Stimulated activated CD8-positive, alpha-beta memory T cell treated with anti-CD3 and anti-CD28 coated beads, Interleukin-4, amount 100 ng/mL, for 1 hour (primary cell): ENCODE measurements at places on chromosomes 4 and X.
A peak's percentile ranks its signal among the peaks of the same experiment; 100 is the strongest.

DNA sequence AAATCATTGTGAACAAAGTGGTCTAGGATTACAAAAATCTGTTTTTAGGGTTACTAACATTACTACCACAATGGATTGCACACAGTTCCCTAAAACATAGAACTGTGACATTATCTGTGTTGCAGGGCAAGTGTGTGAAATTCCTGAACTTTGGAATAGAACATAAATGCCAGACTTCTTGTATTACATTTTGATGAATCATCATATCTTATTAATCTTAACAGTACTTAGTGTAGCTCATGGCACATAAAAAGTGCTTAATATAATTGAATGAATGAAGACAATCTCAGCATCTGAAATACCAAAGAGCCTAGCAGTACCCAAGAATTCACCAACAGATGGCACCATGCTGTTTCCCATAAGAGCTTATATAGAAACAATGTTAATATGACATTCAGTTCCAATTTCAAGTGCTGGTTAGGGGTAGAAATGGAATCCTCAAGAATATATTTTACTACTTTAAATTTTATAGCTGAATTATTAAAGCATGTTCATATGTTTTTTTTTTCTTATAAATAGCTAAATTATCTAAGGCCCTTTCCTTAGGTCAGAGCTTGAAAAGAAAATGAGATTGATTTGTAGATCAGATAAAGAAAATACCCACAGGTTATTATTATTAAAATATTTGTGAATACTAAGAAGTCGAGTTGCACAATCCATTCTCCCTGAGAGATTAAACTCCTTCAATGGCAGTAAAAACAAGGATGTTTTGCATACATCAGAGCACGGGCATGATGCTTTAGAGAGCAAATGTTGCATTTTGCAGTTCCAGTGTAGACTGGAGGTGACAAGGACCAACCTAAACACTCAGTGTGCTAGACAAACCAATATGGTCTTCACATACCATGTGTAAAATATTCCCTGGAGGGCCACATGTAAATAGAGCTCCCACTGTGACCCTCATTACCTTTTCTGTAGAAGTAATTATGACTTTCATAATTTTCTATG, 25.7 kb upstream of the SHISA3 start:
- DNase-seq, result no peak

- DNase-seq, result peak; percentile 90
Observed at GRCh38 chrX:1453951-1454785, 1.5 kb upstream of the ASMTL start.

DNA sequence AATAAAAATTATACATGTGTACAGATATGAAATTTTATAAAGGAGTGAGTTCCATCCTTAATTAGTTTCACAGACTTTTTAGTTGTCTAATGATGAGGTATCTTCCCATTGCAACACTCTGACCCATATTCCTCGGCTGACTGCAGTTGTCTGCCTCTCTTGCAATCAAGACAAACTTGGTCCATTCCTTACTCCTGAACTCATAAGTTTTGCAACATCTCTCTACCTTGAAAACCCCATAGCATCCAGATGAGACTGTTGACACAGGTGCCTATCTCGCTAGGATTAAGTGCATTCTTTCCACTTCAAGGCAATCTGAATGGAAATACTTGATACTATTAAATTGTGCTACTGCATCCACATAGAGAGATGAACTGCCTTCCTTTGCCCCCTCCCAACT, 2.3 kb downstream of the XKRX start:
- no peak for DNase-seq

GRCh38 chrX:133151336-133151735, 54.4 kb upstream of the USP26 start:
- no peak for DNase-seq

- no peak for DNase-seq
Observed at GRCh38 chr4:78688366-78688765, 87.8 kb upstream of the BMP2K start.

DNA sequence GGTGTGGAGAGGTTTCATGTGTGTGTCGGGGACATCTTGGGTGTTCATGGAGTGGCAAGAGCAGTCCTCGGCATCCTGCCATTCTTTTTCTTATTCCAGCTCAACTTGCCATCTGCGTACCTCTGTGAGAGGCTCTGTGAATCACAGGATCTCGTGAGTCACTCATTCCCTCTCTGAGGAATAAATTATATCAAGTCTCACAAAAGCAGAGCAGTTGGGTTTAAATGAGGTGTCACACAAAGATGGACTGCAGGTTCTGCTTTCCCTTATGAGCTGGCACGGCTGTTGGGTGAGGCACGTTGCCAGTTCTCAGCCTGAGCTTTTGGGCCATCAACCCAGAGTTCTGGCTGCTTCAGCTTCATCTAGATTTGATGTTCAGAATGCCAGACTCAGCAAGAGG, 6.8 kb upstream of the OCIAD2 start:
- DNase-seq, result no peak

GRCh38 chr4:145347684-145348083, 134.0 kb upstream of the SMAD1 start:
- no peak for DNase-seq

DNA sequence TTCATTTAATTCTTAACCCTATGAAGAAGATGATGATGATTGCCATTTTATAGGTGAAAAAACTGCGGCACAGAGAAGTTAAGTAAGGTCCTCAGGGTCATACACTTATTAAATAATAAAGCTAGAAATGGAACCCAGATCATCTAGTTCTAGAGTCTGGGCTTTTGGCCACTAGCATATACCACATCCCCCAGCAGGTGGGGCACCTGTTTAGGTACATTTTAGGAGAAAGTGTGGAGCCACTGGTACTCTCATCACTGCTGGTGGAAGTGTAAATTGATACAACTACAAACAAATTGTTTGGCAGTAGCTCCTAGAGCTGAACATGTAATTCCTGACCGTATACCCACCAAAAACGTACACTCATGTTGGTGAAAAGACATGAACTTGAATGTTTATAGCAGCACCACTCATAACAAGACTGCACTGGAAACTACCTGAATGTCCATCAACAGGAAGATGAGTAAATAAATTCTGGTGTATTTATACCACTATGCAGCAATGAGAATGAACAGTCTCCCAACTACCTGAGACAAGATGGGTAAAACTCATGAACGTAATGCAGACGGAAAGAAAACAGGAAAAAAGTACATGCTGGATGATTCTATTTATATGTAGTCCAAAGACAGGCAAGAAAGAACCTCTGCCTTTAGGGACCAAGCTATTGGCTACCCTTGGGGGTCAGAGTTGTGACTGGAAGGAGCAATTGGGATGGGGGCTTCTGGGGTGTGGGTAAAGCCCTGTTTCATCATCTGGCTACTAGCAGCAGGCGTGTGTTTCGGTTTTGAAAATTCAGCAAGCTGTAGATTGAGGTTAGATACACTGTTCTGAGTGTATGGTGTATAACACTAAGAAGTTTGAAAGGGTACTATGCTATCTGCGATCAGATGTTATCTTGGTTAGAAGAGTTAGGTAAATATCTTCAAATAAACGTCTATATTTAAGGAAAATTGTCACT, 72.3 kb upstream of the ADGRG2 start:
- no peak for DNase-seq

DNA sequence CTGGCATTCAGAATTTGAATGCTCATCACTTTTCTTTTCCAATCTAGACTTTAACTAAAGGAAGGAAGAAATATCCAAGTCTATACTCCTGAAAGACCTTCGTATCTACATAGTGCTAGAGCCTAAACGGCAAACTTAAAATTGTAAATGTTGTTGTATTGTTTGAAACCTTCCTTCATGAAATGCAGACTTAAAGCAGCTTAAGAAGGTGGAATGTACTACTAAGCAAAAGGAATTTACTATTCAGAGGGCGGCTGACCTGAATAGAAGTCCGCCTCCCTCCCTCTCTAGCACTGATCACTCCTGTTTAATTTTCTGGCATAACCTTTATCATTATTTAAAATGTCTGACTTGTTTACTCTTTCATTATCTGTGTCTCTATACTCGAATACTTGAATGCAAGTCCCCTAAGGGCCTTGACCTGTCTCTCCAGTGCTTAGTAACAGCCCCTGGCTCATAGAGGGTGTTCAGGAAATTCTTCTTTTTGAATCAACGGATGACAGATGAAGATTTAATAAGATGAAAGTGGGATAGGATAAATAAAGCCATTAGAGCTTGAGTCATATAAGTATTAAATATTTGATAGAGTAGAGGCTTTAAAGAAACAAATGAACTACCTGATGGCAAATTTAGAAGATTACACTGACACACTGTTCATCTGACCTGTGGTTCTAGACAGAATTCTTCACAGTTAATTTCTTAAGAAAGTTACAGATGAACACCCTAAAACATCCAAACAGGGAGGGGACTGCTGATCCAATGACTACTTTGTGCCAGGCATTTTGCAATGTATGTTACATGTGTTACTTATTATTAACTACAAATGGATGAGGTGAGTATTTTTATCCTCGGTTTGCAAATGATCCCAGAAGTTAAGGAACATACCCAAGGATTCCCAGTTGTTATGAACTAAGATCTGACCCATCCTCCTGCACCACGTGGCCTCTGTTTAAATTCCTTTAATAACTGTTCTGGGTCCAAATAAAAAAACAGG, 20.2 kb upstream of the RBPJ start:
- no peak for DNase-seq
